Eye (tissue), 1 donor: ENCODE measurements at places on chromosomes 1 and 21.
A peak's percentile ranks its signal among the peaks of the same experiment; 100 is the strongest.

DNA sequence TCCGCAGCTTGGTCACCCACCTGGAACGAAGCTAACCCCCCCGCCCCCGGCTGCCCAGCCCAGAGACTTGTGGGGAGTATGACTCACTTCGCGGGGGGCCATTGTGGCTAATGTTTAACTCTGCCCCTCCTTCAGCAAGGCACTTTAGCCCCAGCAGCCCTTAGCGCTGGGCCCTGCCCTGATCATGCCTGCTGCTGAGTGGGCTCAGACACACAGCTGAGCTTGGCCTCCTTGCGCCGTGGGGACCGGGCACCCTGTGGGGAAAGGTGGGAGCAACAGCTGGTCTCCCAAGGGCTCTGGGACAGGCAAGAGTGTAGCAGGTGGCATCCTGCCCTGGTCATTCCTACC, 6.3 kb upstream of the LAD1 start:
- DNase-seq: no peak

DNA sequence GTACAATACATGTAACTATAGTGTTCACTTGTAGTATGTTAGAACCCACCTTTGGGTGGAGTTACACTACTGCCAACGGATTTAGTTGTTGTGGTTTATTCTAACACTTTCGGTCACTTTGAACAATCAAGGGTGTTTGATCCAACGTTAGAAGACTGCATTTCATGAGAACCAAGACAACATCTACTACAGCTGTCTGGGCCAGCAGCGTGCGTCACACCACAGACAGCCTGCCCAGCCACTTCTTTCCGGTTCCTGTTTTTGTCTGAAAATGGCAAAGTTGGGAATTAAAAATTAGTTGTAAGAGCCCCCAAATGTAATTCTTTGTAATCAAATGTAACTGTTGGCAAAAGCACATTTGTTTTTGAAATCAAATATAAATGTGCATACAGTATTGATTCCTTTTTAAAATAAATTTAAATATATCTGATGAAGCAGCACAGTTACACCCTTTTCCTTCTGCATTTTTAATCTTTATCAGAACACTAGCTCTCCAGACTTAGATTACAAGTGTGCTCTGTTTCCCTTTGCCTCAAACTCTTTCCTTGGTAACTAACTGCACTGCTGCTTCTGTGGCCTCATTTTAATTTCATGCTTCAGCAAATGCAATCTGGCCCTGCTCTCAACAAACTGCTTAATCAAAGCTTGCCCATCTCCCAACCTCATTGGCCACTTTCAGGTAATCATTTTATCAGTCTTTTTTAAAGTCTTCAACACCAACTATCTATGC, 86.6 kb upstream of the DPH5 start:
- DNase-seq: peak; percentile 63

DNA sequence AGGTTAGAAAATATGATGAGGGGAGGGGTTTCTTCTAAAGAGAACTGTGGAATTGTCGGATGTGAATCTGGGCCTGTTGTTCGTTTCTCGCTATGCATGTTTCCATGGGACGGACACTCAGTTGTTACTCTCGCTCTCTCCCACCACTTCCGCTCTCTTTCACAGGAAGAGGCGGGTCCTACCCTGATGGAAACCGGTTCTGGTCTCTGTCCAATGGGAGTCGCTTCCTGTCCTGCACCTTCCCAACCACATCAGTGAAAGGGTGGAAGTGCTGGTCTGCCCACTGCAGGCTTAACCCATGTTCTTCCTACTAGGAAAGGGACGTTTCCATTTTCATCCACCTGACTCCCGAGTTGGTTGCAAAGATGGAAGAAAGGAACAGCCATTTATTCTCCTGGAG, 119.4 kb downstream of the KCNJ15 start:
- no peak for DNase-seq

DNA sequence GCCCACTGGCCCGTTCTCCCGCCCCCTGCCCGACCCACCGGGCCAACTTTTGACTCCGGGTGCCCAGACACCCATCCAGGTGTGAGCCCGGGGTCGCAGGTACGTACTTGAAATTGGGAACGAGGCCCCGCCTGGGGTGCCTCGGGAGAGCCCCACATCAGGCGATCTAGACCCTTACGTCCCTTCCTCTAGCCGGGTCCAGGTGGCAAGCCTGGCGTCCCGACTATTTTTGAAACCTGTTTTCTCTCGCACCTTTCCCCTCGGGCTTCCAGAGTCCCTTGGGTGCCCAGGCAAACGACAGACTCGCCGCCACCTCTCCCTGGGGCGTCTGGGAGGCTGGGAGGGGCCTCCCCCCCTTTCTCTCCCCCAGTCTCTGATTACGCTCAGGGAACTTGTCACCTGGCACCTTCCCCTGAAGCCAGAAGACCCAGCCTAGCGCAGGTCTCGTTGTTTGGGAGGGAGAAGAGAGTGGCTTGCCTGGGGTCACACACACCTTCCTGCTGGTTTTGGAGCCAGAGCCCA, 898 bp downstream of the LDLRAP1 start:
- DNase-seq: no peak

- DNase-seq: no peak
Measured at GRCh38 chr1:228860911-228861831, 125.9 kb downstream of the RHOU start.

GRCh38 chr1:221217029-221217428, 337.8 kb downstream of the HLX start:
- DNase-seq: peak; percentile 14

DNA sequence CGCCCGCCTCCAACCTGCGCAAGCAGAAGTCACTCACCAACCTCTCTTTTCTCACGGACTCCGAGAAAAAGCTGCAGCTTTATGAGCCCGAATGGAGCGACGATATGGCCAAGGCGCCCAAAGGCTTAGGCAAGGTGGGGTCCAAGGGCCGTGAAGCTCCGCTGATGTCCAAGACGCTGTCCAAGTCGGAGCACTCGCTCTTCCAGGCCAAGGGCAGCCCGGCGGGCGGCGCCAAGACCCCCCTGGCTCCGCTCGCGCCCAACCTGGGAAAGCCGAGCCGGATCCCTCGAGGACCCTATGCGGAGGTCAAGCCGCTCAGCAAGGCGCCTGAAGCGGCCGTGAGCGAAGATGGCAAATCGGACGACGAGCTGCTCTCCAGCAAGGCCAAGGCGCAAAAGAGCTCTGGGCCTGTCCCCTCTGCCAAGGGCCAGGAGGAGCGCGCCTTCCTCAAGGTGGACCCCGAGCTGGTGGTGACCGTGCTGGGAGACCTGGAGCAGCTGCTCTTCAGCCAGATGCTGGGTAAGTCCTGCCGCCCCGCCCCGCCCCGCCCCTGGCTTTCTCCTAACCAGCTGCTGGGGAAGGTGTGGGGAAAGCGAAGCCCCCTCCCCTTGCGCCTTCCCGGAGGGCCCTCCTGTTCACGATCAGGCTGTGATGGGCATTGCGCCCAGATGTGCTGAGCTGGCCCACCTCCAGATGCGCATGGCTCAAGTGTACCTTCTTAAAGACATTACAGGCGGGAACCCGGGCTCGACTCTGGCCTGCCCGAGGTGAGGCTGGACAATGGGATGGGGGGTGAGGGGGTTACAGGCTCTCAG, 110.2 kb downstream of the NAV1 start:
- DNase-seq: peak; percentile 77

DNA sequence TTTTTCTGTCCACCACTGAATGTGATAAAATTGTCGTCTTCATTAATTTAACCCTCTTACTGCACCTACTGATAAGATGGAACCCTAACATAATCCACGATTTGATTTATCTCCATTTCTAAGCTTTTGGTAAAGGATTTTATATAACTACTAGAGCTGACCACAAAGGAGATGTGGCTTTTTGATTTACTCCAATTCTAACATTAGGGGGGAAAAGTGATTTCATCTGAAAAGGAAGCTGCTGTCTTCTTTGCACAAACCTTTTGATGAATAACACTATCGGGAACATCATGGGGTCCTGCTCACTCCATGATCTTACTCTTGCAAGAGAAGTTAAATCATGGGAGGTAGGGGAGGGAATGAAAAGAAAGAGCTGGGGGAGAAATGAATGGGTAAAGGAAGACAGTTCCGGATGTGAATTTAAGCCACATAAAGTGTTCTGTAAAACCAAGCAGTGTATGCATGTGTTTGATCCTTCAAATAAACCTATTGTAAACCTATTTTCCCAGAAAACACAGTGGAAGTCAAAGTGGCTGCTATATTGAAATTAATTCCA, 161.8 kb downstream of the GABPA start:
- DNase-seq: no peak

- DNase-seq: no peak
Measured at GRCh38 chr1:44594353-44594752, 79.9 kb downstream of the TMEM53 start.

- peak; percentile 87 for DNase-seq
Measured at GRCh38 chr1:43991476-43992231, at the start of gene CCDC24. CCDC24 (plus strand) TSS chr1:43991599; CDS start chr1:43991879, 280 bp downstream.

GRCh38 chr1:23278717-23279116, 61.4 kb upstream of the HTR1D start:
- no peak for DNase-seq

GRCh38 chr21:41833497-41834115, 45.5 kb downstream of the PRDM15 start:
- DNase-seq: no peak

GRCh38 chr1:229579059-229579673, 20.7 kb upstream of the ABCB10 start:
- peak; percentile 62 for DNase-seq

- DNase-seq: no peak
Measured at GRCh38 chr21:39062196-39062595, 121.1 kb downstream of the PSMG1 start.

GRCh38 chr1:29785137-29785527, 548.8 kb downstream of the PTPRU start:
- no peak for DNase-seq

GRCh38 chr1:11611638-11612327, 42.4 kb downstream of the FBXO2 start:
- no peak for DNase-seq

DNA sequence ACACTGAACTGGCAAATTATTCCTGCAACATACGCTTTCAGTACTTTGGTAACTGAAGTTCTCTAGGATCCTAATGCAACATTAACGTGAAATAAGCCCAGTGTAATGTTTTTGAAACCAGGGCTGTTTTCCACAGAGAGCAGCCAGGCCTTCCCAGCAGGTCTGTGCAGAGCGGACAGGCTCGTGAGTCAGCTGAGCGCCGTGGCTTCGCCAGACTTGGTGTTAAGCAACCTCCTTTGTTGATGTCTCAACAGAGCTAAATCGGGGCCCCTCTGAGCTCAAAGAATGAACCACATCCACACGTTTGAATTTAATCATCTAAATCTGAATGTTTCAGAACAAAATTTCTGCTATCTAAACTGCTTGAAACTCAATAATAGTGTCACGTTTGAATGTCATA, 181.8 kb upstream of the FMN2 start:
- no peak for DNase-seq
